ENCODE measurements at places on chromosomes 11 and 22.

DNA sequence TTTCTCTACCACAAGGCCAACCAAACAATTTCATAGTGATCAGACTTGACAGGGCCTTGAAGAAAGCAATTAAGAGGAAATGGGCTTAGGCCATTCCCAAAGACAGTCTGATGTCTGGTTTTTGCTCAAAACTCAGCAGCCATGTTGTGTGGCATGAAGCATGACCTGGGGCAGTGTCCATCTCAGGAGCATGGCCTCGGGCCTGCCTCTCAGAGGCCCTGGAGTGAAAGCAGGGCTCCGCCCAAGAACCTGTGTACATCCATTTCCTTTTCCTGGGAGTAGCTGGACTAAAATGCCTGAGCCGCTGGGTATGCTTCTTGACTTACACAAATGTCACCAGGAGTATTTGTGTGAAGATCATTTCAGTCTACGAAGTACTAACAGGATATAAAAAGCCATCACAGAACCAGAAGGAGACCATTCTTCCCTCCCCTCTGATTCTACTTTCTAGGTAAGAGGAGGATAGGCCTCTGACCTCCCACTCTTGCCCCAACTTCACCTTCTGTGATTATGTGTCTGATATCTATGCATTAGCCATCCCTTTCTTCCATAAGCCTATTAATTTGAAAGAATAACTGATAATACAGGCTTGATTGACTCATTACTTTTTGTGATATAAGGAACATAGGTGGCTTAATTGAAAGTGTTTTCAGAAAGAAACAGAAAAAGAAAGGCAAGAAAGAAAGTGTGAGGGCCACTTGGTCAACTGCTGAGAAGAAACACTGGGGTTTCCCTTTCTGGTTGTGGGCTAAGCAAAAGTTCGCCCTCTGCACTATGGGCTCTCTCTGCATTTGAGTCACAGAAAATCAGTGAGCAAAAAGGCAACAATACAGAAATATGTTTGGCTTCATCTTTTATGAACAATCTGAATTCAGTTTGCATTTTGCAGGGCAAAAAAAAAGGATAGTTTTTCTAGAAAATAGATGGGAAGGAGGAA is 188.6 kb upstream of the MTMR2 start:
- DNase-seq, result no peak

GRCh38 chr11:96278039-96278897 is 64.7 kb downstream of the MAML2 start:
- DNase-seq, result no peak

- DNase-seq, result no peak
These were observed 15.7 kb downstream of the MYO18B start for GRCh38 chr22:25757686-25758085.

DNA sequence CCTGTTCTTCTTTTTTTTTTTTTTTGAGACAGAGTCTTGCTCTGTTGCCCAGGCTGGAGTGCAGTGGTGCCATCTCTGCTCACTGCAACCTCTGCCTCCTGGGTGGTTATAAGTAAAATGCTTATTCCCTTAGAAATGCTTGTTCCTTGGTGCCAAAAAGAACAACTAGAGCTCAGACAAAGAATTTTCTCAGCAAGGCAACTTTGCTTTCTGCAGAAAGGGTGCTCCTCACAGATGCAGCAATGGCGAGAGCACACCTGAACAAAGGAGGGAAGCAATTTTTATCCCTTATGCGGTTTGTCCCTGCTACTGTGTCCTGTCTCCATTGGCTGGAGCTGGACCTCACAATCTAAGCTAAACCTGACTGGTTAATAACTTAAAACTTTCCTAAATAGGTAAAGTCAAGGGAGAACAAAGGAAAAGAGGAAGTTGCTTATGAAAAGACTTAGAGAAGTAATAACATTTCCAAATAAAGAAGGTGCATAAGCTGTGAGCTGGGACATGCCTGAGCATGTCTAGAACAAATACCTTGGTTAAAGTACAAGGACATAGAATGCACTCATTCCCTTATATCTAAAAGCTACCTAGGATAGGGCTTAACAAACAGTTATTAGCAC is 90.0 kb upstream of the PRR5 start:
- DNase-seq, result no peak

GRCh38 chr11:127074151-127074761 is 73.7 kb upstream of the KIRREL3 start:
- peak; percentile 1 for DNase-seq

DNA sequence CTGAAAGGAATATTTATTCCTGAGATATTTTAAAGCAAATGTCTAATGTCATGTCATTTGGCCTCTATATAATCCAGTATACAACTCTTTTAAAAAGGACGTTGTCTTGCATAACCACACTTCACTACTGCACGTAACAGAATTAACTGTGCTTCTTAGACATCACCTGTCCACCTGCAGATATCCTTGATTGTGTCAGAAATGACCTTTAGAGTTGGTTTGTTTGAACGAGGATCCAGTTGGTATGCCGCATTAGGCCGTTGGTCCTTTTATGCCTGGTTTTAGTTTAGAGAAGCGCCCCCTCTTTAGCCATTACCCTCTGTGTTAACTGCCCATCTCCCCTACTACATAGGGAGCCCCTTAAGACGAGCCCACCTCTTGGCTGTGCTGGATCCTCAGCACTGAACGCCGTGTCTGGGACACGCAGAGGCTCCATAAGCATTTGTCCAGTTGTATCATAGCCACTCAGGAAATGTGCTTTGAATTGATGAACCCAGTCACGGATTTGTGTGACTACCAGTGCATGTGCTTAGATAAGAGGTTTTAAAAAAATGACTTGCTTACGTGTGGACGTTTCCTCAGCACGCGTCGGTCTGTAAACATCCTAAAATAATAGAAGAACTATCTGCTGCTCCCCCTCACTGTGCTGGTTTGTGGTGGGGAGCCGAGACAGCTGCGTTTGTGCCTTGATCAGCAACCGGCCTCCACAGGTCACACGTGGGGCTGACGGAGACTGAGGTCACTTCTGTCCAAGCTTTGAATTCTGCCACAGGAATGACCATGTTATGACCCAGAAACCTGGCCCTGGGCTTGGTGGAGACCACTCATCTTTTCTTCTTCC is 4.0 kb downstream of the MICAL2 start:
- DNase-seq, result no peak

DNA sequence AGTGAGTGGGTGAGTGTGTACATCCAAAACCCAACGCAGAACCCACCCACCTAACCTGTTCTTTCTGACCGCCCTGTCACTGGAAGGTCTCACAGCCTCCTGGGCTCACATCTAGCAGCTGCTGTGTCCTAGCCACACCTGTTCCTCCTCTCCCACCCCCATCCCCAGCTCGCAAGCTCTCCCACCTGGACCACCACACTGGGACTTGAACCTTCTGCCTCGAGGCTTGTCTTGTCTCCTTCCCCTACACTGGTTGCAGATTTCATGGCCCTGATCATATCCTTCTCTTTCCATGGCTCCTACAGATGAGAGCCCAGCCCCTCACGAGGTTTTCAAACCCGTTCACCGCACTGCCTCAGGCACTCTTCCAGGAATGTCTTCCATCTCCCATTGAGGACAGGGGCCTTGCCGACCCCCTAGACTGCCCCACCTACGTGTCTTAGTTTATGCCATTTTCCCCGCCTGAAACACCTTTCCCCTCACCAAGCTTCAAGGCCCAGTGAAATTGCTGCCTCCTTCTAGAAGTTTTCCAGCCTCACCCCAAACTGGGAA is 6.7 kb downstream of the IFITM10 start:
- no peak for DNase-seq

DNA sequence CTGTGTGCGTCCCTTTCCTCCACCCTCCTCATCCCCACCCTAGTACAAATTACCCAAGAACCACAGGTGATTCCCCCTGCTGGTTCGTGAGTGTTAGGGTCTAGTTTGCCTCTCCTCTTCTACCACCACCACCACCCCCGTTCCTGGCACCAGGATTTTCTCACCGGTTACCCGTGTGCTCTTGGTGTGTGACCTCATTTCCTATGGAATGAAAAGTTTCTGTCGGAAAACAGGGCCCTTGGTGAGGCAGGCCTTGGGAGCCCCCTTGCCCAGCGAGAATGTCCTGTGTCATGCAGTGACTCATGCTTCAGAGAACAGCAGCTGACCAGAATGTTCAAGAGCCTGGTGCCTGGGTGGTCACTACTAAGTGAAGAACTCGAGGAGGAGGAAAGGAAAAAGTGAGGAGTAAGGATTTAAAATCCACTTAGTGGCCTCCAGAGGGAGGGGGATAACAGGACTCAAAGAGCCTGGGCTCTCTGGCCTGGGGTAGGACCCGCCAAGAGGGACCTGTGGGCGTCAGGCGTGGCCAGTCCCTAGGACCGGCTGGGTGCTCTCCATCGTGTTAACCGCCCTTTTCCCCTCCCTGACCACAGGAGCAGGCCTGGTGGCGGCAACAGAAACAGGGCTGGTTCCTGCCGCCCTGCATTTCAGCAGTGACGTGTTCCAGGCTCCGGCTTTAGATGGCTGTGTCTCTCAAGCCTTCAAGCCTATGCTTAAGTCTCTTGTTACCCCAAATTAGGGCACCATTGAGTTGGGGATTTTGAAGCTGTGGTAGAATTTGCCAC is 30.2 kb downstream of the C22orf31 start:
- DNase-seq, result peak; percentile 56

DNA sequence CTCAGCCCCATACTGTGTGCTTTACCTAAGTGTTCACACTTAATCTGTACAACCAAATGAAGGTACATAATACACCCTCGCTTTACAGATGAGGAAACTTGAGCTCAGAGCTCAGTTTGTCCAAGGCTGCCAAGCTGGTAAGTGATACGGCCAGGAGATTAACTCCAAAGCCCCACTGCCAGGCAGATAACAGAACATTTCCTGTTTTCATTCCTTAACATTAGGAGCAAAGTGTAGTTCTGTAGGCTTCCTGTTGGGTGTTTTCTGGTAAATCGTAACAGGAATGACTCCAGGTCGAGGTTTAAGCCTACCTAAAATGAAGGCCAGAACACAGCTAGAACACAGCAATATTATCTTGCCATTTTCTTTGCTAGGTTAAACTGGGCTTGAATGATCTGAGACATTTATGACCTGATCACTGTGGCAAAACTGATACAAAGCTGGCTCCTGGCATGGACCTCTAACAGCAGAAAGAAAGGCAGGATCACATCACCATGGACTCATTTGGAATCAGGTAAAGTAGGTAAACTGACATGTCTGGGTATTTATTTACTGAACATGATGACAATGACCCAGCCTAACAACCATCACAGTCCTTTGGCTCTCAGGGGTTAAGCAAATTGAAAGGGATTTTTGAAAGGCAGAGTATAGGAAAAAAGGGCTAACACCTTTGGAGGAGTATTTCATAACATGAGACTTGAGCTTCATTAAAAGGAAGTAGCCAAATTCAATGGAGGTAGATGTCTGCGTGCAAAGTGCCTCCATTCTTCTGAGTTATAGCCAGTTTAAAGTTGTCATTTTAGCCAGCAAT is 3.9 kb upstream of the NUP50 start:
- DNase-seq, result no peak

- no peak for DNase-seq
These were observed 12.9 kb upstream of the MRGPRE start for GRCh38 chr11:3245071-3245470.

DNA sequence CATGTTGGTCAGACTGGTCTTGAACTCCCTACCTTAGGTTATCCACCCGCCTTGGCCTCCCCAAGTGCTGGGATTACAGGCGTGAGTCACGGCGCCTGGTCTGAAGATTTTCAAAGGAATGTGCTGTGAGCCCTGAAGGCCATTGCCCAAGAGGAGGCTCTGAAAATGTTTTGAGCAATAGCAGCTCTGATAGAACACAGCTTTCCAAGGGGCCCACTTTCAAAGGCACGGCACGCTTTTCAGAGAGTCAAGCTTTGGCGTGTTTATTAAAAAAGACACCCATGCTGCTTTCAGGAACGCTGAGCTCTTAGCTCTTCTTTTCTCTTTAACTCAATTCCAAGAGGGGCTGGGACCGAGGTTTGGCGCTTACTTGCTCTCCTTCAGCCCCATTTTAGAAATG is 73.8 kb upstream of the CDON start:
- DNase-seq, result no peak

DNA sequence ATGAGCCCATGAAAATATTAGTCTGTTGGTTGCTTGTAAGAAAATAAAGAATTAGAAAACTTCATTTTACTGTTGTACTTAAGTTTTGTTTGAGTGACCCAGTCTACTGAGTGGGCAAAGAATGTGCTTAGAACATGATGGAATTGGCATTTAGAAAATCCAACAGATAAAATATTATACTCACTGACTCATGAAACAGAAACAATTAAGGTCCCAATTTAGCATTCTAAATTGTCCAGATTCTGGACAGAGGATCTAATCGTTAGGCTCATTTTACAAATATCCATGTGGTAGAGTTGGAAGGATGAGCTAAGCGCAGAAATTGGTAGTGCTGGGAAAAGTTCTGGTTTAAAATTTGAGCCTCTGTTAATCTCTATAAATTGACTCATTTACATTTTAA is 45.4 kb downstream of the METTL15 start:
- DNase-seq, result no peak

GRCh38 chr11:121067453-121067852 is 33.6 kb upstream of the TECTA start:
- no peak for DNase-seq

GRCh38 chr22:20904980-20905355 is 12.2 kb upstream of the CRKL start:
- no peak for DNase-seq

DNA sequence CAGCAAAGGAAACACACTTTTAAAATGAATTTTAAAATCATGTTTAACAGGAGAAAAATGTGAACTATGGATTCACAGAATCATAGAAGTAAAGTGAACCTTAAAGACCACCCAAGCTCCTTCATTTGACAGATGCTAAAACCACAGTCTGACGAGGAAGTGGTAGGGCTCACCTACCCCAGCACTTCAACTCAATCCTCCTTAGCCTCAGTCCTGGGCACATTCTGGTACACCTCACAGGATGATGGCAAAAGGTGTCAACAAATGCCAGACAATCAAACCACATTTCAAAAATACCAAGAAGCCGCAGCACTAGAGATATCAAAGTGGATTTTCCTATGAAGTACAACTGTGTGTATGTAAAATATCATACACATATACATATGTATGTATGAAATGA is 43.1 kb downstream of the PITPNB start:
- no peak for DNase-seq

DNA sequence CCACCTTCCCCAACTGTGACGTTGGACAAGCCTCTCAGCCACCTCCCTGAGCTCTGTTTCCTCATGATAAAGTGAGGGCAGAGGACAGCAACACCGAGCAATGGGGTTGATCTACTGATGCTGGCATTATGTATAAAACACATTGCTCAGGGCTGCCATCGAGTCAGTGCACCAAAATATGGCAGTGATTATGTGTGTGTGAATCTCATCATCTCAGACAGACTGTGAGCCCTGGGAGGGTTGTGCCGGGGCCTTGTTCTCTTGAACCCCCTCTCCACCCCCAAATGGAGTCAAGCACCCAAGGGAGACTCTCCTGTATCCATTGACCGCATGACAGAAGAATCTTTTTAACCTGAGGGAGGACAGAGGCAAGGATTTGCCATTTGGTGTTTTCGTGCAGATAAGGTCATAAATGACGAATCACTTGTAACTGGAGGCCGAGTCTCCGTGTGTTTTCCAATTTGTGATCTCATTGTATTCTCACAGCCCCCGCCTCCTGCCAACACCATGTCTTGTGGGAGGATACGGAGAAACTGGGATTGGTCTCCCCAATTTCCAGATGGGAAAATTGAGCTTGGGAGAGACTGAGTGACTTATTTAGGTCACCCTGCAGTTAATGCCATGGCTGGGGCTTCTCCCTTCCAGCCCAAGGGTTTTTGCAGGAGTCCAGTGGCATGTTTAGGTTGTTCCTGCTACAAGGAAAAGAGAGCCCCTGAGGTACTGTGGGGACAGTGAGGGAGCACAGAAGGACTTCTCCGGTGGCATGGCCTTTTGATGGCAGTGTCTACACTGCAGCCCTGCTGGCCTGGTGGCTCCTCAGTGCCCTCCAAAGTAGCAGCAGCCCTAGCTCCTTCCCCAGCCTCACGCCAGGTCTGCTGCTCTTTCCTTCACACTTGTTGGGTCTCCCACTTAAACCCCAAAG is 52.4 kb downstream of the CHRDL2 start:
- DNase-seq, result no peak

Data from SK-N-DZ (cell line).